ENCODE measurements at places on chromosomes 3 and 15. TPM values are rescaled to one million over a fixed set of nuclear protein-coding genes. Genes with fewer than 3 reads are reported as not detected.

DNA sequence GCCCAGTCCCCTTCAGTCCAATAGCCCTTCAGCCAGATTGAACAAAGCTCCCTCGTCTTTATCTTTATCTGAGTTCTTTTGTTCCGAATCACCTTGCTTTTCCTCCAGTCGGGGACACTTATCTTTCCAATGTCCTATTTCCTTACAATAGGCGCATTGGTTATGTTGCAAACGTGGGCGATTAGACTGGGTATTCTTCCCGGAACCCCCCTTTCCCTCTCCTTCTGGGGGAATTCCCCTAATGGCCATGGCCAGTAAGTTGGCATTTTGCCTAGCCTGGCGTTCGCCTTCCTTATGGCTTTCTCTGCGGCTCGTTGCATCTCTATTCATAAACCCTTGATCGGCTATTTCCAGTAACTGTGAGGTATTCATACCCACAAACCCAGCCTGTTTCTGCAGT lies 82.2 kb upstream of the VEPH1 start:
- DNase-seq = no peak

DNA sequence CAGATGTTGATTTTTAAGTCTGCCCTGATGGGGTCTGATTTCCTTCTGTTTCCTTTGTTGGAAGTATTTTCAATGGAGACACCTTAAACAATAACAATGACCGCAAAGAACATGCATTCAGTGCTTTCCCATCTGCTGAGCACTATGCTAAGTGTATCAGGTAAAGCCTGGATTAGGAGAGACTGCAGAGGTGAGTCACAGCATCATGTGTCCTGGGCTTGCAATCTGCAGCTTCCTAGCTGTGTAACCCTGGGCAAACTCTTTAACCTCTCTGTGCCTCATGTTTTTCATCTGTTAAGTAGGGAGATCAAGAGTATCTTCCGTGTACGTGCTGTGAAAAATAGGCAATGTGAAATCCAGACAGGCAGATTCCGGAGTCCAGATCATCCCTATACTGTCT lies 13.3 kb upstream of the CHRNB4 start:
- no peak for DNase-seq

ULK4 gene
- total RNA-seq = 9.1 TPM

CHRM5 gene
- total RNA-seq = not detected

ESYT3 gene
- total RNA-seq = 0.60 TPM

Data from hepatocyte (in vitro differentiated cells).